CD8-positive, alpha-beta memory T cell (primary cell): ENCODE measurements at places on chromosomes 5 and 9. TPM values are rescaled to one million over a fixed set of nuclear protein-coding genes. Genes with fewer than 3 reads are reported as not detected.

GRCh38 chr5:149823375-149823774, 93.3 kb downstream of the PPARGC1B start:
- DNase-seq, result no peak

- DNase-seq, result no peak
Observed at GRCh38 chr5:110925398-110925797, 146.1 kb upstream of the TSLP start.

DNA sequence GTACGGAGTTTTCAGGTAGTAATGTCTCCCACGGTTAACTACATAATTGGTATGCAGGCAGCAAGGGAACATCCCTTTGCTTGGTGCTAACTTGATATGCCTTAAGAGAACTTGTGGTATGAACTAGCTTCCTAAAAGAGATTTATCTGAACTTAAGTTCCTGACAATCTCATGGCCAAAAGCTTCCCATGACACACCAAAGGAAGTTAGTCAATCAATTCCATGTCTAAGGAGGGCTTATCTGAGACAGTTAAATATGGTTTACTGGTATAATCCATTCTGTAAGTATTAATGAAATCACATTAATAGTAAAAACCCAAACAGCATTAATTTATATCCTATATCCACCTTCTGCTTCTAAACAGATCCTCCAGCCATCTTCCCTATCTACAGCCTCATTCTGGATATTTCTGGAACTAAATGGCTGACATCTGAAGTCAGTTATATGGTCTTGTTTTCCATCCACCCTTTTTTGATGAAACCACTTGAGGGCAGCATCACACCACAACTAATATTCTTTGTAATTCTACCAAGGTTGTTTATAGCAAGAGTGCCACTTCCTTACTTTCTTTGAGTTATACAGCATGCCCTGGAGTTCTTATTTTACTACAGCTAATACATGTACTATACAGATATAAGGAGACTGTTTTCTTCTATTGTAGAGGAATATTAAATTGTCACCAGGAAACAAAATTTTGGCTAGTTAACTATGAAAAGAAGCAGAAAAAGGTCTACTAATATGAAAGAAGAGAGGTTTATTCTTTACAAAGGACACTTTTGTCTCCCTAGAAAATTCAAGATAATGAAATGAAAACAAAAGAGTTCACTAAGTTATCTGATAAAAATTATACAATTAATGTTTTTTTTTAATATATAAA, 34.7 kb downstream of the SHOC1 start:
- DNase-seq, result peak; percentile 52

- DNase-seq, result no peak
Observed at GRCh38 chr5:175493726-175494125, 15.4 kb downstream of the SFXN1 start.

DNA sequence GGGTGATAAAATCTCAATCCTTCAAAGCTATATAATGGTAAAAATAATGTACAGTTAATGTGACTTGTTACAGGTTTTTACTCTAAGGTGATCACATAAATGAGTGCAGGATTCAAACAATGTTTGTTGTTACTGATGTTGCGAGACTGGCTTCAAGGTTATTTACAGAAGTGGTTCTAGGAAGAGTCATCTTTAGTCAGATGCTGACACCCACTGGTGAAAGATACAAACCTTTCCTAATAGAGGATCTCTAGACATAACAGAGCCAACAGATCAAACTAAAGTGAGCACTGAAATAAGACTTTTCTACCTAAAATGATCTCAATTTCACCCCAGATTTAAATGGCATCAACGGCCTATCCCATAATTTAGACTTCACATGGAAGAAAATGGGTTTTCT, 20.2 kb downstream of the ARSB start:
- no peak for DNase-seq

- DNase-seq, result no peak
Observed at GRCh38 chr5:5564898-5565297, 142.4 kb downstream of the ICE1 start.

- DNase-seq, result no peak
Observed at GRCh38 chr5:142984011-142984410, 213.8 kb downstream of the ARHGAP26 start.

DNA sequence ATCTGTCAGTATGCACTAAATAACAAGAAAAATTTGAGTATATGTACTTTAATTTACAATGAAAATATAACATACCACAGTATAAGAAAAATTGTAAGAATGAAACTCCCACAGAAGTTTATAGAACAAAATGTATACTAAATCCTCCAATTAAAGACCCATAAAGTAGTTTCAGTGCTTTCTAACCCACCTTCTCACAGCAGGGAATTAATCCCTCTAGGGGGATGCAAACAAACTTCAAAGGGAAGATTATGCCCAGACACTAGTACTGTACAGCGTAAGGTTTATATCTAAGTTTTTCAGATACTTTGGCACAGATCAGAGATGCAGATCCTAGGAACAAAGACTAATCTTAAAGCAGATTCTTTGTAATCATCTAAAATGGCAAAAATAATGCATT, 57.2 kb downstream of the DENND1A start:
- no peak for DNase-seq

GRCh38 chr9:20634895-20635294, 12.6 kb upstream of the MLLT3 start:
- no peak for DNase-seq

DNA sequence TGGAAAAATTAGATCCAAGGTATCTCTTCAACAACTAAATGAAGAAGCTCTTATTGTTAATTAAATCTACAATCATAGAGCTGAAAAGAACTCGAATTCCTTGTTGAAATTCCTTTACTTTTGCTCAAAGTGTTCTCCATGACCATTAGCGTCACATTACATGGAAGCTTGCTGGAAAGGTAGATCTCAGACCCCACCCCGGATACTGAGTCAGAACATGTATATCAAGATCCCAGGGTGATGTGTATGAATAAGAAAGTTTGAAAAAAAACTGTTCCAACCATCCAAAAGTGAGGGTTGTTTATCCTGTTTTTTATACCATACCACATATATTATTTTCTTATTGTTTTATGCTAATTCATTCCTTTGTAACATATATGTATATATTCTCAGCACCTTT, 237.1 kb upstream of the PUM3 start:
- DNase-seq, result no peak

DNA sequence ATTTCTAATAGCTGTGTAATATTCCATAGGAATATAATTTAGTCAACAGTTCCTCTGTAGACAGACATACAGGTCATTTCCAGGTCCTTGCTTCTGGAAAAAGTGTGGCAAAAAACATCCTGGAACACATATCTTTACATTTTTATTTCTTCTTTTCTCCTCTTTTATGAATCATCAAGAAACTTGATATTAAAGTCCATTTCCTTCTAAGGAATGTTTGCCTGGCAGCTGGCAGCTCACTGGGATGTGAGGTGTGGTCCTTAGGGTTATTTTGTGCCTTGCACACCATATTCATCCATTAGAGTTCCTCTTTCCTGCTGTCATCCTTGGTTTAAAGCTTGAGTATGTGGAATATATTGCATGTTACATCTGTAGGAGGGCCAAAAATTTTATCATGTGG, 122.0 kb downstream of the GALNT10 start:
- no peak for DNase-seq

DNA sequence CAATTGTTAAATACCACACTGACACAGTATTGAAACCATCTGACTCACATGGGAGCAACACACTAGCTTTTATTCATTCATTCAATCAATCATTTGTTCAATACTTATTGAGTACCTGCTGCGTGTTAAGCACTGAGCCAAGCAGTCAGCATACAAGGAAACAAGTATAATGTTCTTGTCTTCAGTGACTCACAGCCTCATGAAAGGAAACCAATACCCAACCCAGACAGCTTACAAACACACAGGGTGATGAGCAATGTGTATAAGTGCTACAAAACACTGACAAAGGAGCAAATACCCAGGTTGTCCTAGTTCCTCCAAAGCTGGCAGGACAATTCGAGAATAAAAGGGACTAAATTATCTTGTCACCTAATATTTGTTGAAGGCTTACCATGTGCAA, 67.6 kb upstream of the RASEF start:
- DNase-seq, result no peak

- no peak for DNase-seq
Observed at GRCh38 chr5:138179277-138179857, 455 bp downstream of the KIF20A start.

GRCh38 chr9:68777070-68777763, 72.2 kb downstream of the PIP5K1B start:
- DNase-seq, result no peak

DNA sequence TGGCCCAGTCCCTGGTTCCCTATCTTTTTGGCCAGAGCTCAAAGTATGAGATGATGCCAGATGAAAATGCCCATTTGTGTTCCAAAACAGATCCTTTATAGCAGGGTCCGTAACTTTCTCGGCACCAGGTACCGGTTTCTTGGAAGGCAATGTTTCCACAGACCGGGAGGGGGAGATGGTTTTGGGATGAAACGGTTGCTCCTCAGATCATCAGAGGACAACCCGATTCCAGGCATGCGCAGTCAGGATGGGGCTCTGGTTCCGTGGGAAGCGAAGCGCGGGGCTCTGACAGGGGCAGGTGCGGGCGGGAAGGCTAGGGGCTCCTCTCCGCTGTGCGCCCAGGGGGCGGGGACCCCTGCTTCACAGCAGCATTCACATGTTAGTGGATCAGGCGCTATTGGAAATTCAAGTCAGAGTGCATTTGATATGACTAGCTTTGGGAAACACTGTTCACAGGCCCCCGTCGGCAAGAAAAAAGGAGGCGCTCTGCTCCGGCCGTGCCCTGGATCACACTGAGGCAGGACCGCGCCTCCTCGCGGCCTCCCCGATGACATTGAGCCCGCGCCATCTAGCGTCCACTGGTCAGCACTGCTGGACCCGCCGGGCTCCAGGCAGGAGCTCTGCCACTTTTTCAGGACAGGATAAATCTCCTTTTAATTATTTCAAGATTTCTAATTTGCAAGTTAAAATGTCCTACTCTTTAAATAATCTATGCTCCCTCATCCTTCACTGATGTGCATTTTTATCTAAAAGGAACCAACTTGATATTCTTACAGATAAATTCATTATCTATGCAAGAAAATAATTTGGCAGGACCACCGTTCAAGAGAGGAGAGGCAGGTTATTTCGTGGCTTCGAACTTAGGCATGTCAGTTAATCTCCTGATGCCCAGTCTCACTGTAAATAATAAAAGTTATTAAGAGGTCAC, 190.0 kb downstream of the FANCC start:
- peak; percentile 49 for DNase-seq

GRCh38 chr5:109412981-109413402, 3.2 kb upstream of the PJA2 start:
- no peak for DNase-seq

- no peak for DNase-seq
Observed at GRCh38 chr5:149931992-149932436, 12.6 kb downstream of the PDE6A start.

- DNase-seq, result no peak
Observed at GRCh38 chr9:36438536-36439236, 38.6 kb upstream of the RNF38 start.

GRCh38 chr5:82991059-82991458, 86.1 kb downstream of the TMEM167A start:
- DNase-seq, result no peak

GRCh38 chr5:92492908-92493307, 1088.1 kb downstream of the NR2F1-AS1 start:
- no peak for DNase-seq

DNA sequence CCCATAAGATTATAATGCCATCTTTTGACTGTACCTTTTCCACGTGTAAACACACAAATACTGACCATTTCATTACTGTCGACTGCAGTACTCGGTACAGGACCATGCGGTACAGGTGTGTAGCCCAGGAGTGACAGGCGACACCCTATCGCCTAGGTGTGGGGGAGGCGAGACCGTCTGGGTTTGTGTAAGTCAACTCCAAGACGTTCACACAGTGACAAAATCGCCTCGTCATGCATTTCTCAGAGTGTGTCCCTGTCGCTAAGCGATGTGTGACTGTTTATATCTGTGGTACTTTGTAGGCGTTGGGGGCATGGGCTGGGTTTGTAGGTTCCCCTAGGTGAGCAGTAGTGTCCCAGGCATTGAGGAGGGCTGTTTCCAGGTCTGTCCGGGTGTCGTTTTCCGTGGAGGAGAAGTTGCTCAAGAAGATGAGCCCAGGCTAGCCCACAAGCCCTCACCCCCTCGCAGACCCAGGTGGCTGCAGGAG, 20.3 kb downstream of the NEK6 start:
- no peak for DNase-seq

DNA sequence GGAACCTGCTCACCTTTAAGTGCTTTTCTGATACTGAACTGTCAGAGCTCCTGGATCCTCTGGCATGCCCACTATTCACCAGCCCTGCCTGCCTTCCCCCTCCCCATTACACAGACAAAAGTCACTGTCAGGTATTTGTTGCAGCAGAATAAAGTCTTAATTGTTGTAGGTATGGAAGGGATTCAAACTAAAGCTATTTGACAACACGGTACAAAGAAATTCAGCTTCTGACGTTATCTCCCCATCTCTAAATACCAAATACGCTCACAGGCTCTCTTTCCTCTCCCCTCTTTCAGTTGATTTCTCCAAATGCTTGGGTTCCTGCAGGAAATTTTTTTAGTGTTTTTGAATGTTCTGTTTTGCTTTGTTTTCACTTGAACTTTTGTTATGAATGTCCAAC, 9.3 kb upstream of the TGFBR1 start:
- DNase-seq, result no peak

FOXD4L5 gene
- not detected for total RNA-seq

ADCY2 gene
- not detected for total RNA-seq

CCDC192 gene
- total RNA-seq, result not detected

TYRP1 gene
- not detected for total RNA-seq

PALM2AKAP2 gene
- total RNA-seq, result not detected

SURF6 gene
- total RNA-seq, result 32.0 TPM

GABRA6 gene
- total RNA-seq, result not detected

LMX1B gene
- not detected for total RNA-seq

RAD1 gene
- 41.3 TPM for total RNA-seq

ABCA1 gene
- 0.89 TPM for total RNA-seq

CRHBP gene
- not detected for total RNA-seq

TPPP gene
- total RNA-seq, result 0.37 TPM

SLC34A1 gene
- total RNA-seq, result 0.09 TPM

ADRB2 gene
- 2.1 TPM for total RNA-seq

SLC25A48 gene
- not detected for total RNA-seq

CDH6 gene
- not detected for total RNA-seq

GRXCR2 gene
- not detected for total RNA-seq
